ENCODE measurements at places on chromosomes 5 and 9.

- no peak for DNase-seq
Measured at GRCh38 chr5:401146-402034, 41.6 kb upstream of the EXOC3 start.

DNA sequence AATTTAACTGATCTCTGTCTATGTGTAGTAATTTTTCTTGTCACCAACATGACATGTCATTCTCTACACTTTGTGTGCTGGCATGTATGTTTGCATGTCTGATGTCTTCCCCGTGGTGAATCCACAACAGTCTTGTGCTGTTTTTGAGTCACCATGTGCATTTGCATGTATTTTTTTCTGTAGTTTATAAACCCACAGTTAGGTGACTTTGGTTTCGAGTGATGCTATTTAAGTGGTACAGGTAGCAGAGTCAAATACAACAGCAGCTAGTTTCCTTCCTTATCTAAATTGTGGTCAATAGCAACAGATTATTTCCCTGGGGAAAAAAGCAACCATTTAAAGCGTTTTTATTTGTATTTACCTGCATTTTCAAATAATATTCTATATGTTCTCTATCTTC lies 89.9 kb upstream of the FSD1L start:
- no peak for DNase-seq

- DNase-seq: no peak
Measured at GRCh38 chr5:81167078-81167477, 66.0 kb upstream of the CKMT2 start.

- DNase-seq: no peak
Measured at GRCh38 chr9:95007226-95007869, 280.8 kb downstream of the AOPEP start.

- no peak for DNase-seq
Measured at GRCh38 chr9:14994738-14995137, 84.5 kb upstream of the FREM1 start.

DNA sequence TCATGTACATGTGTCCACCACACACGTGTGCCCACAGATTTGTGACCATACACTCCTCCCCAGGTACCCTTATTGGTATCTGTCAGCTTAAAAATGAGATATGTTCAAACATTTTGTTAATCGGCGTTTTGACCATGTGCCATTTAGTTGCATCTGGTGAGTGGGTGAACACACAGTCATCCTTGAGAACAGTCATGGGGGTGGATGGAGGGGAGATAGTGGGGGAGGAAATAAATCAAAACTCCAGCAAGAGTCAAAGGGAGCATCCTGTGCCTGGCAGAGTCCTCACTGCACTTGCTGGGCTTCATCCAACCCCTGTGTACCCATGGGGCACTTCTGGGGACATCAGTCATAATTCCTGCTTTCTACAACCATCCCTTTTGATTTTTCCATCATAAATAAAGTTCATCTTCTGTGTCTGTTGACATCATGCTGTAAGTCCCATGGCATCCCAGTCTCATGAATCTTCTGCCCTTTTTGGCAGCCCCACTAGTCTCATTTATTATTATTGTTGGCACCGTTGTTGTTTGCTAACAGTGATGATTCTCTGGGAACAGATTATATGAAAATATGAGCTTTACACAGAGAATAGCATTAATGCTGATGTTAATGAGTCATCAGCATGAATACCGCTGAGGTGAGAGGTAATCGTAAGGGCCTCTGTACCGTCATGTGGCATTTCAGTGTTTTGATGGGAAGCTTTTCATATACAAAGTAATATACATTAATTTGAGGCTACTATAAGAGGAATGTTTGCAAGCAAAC lies 24.4 kb upstream of the CLK4 start:
- DNase-seq: no peak

DNA sequence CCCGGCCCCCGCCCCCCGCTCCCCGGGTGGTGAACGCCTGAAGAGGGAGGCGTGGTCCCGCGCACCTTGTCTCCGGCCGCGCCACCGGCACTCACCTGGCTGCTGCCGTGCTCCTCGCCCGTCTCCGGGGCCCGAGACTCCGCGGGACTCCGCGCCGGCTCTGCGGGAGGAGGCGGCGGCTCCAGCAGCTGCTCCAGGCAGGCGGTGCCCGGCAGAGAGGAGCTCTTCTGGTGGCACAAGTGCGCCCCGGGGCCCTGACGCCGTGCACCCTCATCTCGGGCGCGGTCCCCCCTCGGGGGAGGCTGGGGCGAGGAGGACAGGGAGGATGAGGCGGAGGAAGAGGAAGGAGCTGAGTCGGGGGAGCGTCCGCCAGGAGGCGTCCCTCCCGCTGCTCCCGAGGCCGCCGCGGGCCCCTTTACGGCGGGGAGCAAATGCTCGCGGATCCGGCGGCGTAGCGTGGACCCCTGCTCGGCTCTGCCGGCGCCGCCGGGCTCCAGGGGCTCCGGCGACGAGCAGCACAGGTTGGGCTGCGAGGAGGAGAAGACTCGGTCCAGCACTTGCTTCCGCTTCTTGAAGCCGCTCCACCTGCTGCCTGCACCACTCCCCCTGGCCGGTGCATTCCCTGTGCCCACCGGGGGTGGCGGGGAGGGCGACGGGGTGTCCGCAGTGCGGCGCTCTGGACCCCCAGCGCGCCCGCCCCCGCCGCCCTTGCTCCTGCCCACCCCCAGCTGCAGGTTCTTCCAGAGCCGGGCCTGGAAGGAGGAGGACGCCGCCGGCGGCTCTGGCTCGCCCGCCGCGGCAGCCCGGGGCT lies 928 bp downstream of the MCTP1 start:
- DNase-seq: no peak

DNA sequence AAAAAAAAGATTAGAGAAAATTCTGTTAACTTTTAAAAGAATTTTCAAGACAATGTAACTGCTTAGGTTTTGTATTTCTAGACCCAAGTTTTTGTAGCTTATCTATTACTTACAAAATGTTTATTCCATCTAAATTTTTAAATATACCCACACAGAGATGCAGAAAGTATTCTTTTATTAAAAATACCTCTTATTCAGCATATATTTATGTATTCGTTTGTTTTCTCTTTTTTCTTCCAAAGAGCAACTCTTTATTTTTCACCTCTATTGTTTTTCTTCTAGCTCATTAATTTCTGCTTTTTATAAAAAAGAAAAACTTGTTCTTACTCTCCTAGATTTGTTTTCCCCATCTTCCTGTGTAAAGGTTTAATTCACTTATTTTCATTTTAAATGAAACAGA lies 180.3 kb downstream of the ZDHHC21 start:
- DNase-seq: no peak

GRCh38 chr9:11257992-11258391 lies 645.2 kb upstream of the PTPRD start:
- DNase-seq: no peak

- no peak for DNase-seq
Measured at GRCh38 chr5:37638897-37639296, 200.9 kb downstream of the GDNF start.

GRCh38 chr9:108816037-108816436 lies 39.7 kb downstream of the ACTL7B start:
- DNase-seq: no peak

GRCh38 chr5:56699538-56699937 lies 115.8 kb upstream of the MAP3K1 start:
- no peak for DNase-seq

DNA sequence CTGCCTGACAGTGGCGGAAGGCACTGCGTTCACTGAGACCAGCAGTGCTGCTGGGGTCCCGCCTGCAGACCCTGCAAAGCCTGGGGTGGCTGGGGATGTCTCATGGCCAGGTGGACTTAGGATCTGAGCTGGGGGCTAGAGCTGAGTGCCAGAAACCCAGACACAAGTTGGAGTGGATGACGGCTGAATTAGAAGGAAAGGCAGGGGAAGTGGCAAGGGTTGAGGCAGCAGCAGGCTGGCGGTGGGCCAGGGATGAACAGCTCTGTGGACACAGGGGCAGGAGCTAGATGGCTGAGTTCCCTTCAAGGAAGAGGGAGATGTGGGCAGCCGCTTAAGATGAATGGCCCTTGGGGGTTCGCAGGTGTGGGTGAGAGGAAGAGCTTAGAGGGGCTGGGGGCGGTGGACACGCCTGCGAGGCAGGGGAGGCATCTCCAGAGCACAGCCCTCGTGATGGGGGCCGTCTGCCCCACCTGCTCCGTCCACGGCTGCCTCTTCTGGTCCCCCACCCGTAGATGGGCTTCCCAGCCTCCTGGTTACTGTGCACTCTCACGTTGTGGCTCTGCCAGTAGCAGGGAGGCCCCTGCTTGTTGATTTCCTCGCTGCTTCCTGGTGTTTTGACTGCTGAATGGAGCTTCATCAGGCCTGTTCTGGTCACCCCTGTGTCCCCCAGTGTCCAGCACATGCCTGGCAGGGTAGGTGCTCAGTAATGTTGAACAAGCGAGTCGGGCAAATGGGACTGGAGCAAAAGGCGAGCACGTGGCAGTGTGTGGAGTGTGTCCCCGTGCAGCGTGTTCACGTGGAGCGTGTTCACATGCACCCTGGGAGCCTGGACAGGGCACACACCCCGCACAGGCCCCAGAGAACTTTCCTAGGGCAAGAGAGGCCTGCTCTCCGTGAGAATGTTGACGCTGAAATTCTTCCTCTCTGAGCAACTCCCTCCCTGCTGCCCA lies 168.2 kb downstream of the CACNA1B start:
- no peak for DNase-seq

DNA sequence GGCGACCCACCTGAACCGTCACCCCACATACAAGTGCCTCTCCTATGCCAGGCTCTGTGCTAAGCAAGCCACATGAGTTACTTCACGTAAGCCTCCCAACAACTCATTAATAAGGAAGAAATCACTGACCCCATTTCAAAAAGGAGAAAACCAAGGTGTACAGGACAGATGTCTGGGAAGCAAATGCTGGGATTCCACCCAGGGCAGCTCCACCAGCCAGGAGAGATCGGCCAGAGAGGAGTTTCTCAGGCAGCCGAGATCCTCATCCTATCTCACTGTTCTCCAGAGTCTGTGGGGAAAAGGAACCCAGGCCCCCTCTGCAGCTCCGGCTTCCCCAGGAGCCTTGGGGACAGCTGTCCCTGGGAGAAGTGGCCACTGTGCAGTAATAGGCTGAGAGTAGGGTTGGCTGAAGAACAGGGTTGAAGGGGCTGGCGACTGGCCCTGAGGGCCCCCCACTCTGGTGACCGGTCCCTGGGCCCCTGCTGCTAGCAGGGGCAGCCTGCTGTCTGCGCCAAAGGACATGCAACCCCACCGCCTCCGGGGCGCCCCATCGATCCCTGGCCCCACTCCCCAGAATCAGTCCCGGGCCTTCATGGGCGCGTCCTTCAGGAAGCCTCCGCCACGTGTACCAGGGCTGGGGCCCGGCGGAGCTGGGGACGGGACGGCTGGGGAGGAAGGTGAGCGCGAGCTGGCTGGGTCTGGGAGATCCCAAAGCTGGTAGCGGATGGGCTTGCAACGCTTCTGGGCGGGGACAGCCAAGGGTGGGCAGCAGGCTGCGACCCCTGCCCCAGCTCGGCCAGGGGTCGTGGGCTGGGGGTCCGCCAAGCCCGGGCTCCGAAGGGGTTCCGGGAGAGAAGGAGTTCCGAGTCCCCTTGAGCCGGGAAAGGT lies 44.1 kb upstream of the STXBP1 start:
- DNase-seq: no peak

GRCh38 chr9:69861011-69861410 lies 40.4 kb downstream of the CFAP95 start:
- DNase-seq: no peak

DNA sequence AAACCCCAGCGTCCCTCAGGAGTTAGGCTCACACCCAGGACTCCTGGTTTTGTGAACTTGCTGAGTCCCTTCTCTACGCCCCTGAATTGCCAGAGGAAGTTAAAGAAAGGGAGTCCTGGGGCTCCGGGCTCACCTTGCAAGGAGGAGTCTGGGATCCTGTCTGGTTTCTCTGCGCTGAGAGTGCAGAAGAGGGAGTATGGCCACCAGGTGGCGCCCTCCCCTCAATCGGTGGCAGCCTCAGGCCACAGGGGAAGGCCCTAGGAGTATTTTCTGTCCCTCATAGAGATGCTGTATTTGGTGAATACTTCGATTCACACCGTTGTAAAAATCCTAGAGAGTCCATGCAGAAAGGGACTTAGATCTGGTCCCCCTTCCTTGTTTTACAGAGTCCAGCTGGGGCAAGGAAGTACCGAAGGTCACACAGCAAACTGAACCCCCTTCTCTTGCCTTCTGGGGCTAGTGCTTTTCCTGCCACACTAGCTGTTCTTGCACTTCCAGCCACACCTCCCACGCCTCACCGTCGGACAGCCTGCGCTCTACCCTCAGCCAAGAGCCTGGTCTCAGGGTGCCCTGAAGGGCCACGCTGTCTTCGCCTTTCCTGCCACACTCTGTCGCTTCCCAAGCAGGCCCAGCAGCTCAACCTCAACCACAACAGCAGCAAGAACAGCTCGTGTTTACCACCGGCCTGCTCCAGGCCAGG lies 10.2 kb downstream of the HAND1 start:
- peak; percentile 68 for DNase-seq

- no peak for DNase-seq
Measured at GRCh38 chr5:109959652-109960051, 269.9 kb downstream of the MAN2A1 start.

GRCh38 chr5:52657247-52657645 lies 130.5 kb upstream of the ITGA1 start:
- no peak for DNase-seq

DNA sequence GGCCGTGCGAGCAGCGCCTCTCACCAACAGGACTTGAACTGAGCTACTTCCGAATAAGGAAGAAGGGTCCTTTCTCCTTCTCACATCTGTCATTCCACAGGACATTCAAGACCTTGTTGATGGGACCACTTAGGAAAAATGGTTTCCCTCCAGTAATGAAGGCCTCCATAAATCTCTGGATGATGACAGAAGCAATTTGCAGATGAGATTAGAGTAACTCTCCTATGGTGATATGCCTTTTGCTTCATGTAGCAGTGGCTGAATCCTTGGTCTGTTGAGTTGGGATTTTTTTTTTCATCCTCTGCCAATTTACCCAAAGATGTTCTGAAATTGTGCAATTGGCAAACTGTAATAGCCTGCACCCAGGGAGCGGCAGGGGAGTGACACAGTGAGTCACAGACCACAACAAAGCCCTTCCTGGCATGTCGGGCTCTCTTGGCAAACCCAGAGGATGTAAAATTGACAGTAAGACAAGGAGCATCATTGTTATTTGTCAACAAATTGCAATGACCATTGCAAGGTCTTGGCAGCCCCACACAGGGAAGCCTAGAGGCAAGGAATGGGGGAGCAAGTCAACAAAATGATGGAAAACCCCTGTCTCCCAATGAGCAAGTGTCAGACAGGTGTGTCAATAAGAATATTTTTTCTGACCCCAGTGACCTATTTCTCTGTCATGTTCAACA lies 275.9 kb downstream of the ACTL7B start:
- DNase-seq: no peak

- no peak for DNase-seq
Measured at GRCh38 chr5:2619216-2619615, 132.3 kb downstream of the IRX2 start.

- no peak for DNase-seq
Measured at GRCh38 chr5:161889971-161890370, 42.1 kb downstream of the GABRA1 start.

GRCh38 chr5:118211606-118212005 lies 776.7 kb downstream of the DTWD2 start:
- DNase-seq: no peak

- DNase-seq: no peak
Measured at GRCh38 chr5:109936996-109937395, 247.3 kb downstream of the MAN2A1 start.

- DNase-seq: no peak
Measured at GRCh38 chr9:14148501-14149103, 165.3 kb downstream of the NFIB start.

Measured in activated CD8-positive, alpha-beta memory T cell treated with anti-CD3 and anti-CD28 coated beads for 1 hour (primary cell).